Thyroid gland (tissue), 4 donors: ENCODE measurements at places on chromosomes 4 and X. TPM values are rescaled to one million over a fixed set of nuclear protein-coding genes. Genes with fewer than 3 reads are reported as not detected.

GRCh38 chrX:21738210-21738949 is 19.5 kb downstream of the SMPX start:
- no peak overlapping the region for H3K27ac ChIP-seq
- no peaks in the 10 kb centered on the region for H3K4me1 ChIP-seq
- no peak for DNase-seq
- no peaks in the 10 kb centered on the region for H3K36me3 ChIP-seq
- H3K27me3 ChIP-seq: no peaks in the 10 kb centered on the region

DNA sequence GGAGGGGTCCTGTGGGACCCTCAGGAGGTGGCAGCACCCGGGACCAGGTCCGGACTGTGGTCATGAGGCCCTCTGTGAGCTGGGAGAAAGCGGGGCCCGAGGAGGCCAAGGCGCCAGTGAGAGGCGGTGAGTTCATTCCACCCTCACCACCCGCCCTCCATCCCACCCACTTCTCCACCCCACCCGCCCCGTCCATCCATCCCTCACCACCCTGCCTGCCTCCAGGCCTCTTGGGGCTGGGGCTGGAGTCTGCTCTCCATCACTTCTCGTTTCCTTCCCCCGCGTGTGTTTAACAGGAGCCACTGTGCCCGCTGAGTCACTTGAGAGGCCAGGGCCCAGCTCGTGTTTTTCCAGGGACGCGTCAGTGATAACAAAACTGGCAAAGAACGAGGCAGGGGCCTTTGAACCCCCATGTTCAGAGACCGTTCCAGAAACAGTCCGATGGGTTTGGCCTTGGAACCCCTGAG is 6.2 kb downstream of the SH3TC1 start:
- H3K4me3 ChIP-seq: no peak overlapping the region
- peaks cover 16% of the 10 kb centered on the region for H3K4me1 ChIP-seq
- no peak overlapping the region for H3K27ac ChIP-seq

DNA sequence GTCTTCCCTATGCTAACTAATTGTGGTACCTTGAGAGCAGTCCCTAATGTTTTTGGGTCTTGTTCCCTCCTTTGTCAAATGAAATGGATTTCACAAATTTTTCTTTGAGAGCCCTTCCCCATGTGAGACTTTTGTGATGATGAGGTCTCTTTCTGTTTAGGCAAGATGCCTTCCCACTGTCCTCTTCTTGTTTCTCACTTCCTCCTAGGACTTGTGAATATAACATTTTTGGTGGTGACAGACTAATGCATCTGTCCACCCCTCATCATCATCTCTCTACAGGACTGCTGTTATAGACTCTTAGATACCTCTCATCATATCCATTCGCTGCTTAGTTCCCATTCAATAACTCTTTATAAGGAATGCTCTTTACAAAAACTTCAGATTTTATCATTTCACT is 8.7 kb upstream of the ANK2 start:
- H3K36me3 ChIP-seq: no peaks in the 10 kb centered on the region
- H3K4me3 ChIP-seq: no peak overlapping the region
- no peak overlapping the region for H3K27ac ChIP-seq
- H3K27me3 ChIP-seq: no peaks in the 10 kb centered on the region

- H3K36me3 ChIP-seq: no peaks in the 10 kb centered on the region
- H3K4me1 ChIP-seq: peaks cover 4% of the 10 kb centered on the region
- DNase-seq: no peak
- H3K4me3 ChIP-seq: no peak overlapping the region
- H3K27me3 ChIP-seq: no peaks in the 10 kb centered on the region
Observed at GRCh38 chrX:48736303-48736702, 25.2 kb upstream of the GLOD5 start.

- no peaks in the 10 kb centered on the region for H3K4me1 ChIP-seq
- no peak overlapping the region for H3K27ac ChIP-seq
- H3K27me3 ChIP-seq: no peaks in the 10 kb centered on the region
- H3K4me3 ChIP-seq: no peak overlapping the region
Observed at GRCh38 chr4:48594180-48594579, 104.1 kb downstream of the ZAR1 start.

- H3K4me3 ChIP-seq: no peak overlapping the region
- no peaks in the 10 kb centered on the region for H3K4me1 ChIP-seq
- no peak overlapping the region for H3K27ac ChIP-seq
- no peak for DNase-seq
- no peaks in the 10 kb centered on the region for H3K36me3 ChIP-seq
- peaks cover 3% of the 10 kb centered on the region for H3K27me3 ChIP-seq
Observed at GRCh38 chrX:132631579-132632232, 142.9 kb upstream of the MBNL3 start.

GRCh38 chr4:7423801-7424552 is 10.8 kb downstream of the PSAPL1 start:
- no peaks in the 10 kb centered on the region for H3K36me3 ChIP-seq
- peaks cover 19% of the 10 kb centered on the region for H3K4me1 ChIP-seq
- H3K27me3 ChIP-seq: no peaks in the 10 kb centered on the region
- H3K27ac ChIP-seq: no peak overlapping the region
- no peak overlapping the region for H3K4me3 ChIP-seq

GRCh38 chr4:77023920-77024319 is 51.9 kb downstream of the CCNI start:
- peaks cover 19% of the 10 kb centered on the region for H3K4me1 ChIP-seq
- no peak overlapping the region for H3K4me3 ChIP-seq
- H3K27me3 ChIP-seq: no peaks in the 10 kb centered on the region
- no peak overlapping the region for H3K27ac ChIP-seq

DNA sequence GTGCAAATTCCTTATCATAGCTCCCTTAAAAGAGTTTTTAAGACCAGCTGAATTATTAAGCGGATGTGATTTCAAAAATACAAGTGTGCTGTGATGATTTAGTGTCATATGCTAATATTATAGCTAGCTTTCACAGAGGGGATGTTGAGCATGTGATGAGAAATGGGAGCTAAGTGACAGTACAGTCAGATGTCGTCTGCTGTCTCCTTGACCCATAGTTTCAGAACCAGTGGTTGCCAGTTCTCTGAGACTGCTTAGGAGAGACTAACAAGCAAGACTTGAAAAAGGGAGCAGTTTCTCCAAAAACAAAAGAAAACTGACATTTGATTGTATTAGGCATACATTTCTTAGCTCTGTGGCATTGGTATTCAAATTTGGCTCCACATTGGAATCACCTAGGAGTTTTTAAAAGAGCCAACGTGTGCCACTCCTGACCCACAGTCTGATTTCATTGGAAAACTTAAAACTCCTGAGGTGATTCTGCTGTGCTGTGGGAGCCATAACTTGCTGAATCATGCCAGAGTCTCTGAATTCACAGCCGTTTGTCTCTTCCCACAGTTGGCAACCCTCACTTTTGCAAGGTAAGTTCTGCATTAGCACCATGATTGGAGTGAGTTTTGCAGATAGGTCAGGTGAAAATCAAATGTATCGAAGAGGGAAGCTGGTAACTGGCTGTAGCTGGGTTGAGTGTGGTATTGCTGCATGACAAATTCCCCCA is 20.3 kb downstream of the FUNDC2 start:
- H3K36me3 ChIP-seq: no peaks in the 10 kb centered on the region
- H3K27me3 ChIP-seq: no peaks in the 10 kb centered on the region
- no peak overlapping the region for H3K4me3 ChIP-seq
- no peaks in the 10 kb centered on the region for H3K4me1 ChIP-seq
- H3K27ac ChIP-seq: no peak overlapping the region

DNA sequence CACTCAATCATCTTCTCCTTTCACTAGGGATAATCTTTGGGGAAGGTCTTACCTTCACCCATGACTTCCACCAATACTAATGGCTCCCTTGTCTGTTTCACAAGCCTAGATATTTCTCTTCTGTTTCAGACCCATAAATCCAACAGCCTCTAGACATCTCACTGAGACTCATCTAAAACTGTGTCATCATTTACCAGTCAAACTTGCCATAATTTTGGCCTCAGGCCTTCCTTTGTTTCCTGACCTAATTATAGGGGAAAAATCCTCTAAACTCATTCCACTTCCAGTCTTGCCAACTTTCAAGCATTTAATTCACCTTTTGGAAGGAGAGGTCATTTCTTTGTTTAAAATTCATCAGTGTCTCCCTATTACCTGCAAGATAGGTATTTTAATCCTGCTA is 181.0 kb upstream of the CNKSR2 start:
- H3K27me3 ChIP-seq: no peaks in the 10 kb centered on the region
- no peak overlapping the region for H3K27ac ChIP-seq
- H3K4me3 ChIP-seq: no peak overlapping the region
- no peaks in the 10 kb centered on the region for H3K36me3 ChIP-seq
- H3K4me1 ChIP-seq: no peaks in the 10 kb centered on the region

Gene ADGRG2
- total RNA-seq: 4.3 TPM

- no peak overlapping the region for H3K4me3 ChIP-seq
- H3K27me3 ChIP-seq: no peaks in the 10 kb centered on the region
- DNase-seq: no peak
Observed at GRCh38 chrX:151004085-151004484, 20.9 kb downstream of the HMGB3 start.

Gene GAGE12E
- not detected for total RNA-seq

Gene PPARGC1A
- 83.4 TPM for total RNA-seq
